Activated CD4-positive, alpha-beta T cell treated with anti-CD3 and anti-CD28 coated beads for 36 hours (primary cell): ENCODE measurements at places on chromosomes 2 and 18.

- peak; percentile 15 for DNase-seq
Measured at GRCh38 chr18:37299471-37300304, 265.9 kb downstream of the CELF4 start.

GRCh38 chr2:3432067-3432466 lies 52.6 kb downstream of the TRAPPC12 start:
- DNase-seq: no peak

GRCh38 chr18:9861157-9861556 lies 24.6 kb upstream of the TXNDC2 start:
- DNase-seq: no peak

GRCh38 chr2:149630445-149630844 lies 42.9 kb upstream of the MMADHC start:
- no peak for DNase-seq

DNA sequence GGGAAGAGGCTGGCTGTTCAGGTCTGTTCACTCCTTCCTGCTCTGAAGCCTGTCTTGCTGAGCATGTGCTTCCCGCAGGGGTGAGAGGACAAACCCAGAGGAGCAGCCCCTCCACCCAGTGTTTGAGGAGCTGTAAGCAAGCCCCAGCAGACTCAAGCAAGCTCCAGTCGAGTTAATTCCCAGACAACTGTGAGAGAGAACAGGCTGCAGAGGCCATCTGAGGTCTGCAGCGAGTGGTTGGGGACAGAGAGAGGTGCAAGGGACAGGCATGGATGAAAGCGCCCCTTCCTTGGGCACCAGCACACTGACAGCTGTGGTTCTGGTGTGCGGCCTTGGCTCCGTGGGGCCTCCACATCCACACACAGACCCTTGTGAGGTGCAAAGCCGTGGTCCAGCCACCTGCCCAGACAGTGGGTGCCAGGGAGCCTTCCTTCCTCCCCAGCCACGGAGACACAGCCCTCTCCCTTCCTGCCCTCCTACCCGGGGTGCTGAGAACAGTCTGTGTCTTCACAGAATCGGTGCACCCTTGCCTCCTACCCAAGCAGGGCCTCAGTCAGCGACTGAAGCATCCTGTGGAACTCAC lies 36.2 kb downstream of the MAL start:
- peak; percentile 42 for DNase-seq

DNA sequence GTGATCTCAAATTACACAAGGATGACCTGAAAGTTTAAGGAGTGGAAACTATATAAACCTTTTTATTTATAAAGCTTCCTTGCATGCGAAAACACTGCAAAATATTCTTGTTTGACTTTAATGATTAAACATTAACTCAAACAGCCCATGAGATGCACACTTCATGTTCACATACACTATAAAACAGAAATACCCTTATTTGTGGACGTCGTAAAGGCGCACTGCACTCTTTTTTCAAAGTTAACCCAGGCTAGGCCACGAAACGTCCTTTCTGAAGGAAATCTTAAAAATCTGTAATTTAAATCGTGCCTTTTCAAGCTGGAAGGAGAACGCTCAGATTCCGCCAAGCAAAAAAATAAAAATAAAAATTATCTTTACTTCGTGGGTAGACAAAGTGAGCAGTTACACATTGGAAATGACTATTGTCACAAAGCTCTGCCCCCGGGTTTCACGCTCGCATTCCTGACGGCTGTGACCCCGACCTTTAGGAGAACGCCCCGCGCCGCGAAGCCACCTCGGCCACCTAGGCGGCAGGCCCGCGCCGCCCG lies 728 bp downstream of the FAM168B start:
- DNase-seq: peak; percentile 66

GRCh38 chr2:188219541-188219940 lies 72.1 kb upstream of the GULP1 start:
- DNase-seq: no peak

- DNase-seq: no peak
Measured at GRCh38 chr2:159224061-159224813, 62.3 kb downstream of the WDSUB1 start.
